ENCODE measurements at places on chromosomes 5 and 9.
A peak's percentile ranks its signal among the peaks of the same experiment; 100 is the strongest.

- DNase-seq: no peak
Observed at GRCh38 chr9:134548618-134549017, 93.0 kb upstream of the COL5A1 start.

- peak; percentile 20 for DNase-seq
Observed at GRCh38 chr9:97905228-97905627, 17.1 kb downstream of the TRMO start.

- DNase-seq: no peak
Observed at GRCh38 chr5:154384480-154385235, 61.1 kb upstream of the SAP30L start.

DNA sequence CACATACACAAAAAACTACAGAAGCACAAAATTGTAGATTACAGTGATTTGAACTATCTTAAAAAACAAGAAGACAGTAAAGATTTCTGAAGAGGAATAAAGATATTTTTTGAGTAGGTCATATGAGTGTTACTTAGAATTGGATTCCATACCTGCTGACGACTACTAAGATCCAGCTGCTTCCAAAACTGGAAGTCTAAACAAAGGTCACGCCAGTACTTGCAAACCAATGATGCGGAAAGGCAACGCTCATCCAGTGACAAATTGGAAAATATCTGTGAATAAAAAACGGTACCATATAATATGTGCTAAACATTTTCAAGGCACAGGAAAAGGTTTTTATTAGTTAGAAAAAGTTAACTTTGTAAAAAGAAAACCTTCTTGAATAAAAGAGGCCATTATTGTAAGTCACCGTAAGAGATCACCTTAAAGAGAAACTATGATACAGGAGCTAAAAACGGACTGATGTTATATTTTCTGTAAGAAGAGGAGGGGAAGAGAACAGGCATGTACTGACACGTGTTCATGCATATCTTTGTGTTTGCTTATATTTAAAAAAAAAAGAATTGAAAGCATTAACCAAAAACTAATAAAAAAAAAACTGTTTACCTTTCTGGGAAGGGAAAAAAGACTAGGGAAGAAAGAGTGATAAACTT, 14.1 kb downstream of the FBXL17 start:
- DNase-seq: no peak
